ENCODE measurements at places on chromosomes 1 and 21.

DNA sequence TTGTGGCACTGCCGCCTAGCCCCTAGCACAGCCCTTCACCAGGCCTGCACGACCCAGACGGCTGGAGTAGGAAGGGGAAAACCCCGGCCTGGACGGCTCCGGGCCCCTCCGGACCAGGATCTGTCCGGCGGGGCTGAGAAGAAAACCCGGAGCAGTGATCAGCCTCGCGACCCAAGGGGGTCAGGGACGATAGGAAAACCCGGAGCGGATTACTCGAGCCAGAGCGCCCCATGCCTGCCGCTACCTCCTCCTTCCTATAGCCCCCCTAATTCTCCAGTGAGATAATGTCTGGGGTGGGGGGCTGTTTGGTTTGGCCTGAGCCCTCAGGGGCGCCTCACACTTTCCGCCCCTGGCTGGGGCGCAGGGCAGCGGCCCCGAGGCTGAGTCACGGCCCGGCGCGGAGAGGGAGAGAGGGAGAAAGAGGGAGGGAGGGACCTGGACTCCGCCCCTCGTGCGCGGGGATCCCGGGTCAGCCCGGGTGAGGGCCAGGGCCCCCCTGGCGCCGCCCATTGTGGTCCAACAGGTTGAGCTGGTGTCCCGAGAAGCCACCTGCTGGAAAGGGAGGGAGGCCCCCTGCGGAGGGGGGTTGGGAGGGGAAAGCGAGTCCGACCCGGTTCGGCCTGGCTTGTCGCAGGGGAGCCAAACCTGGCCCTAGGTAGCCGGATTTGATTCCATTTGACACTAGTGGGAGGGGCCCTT is 1.7 kb upstream of the ZBTB7B start:
- no peak for DNase-seq

- DNase-seq = no peak
These were observed 65.1 kb upstream of the RUNX3 start for GRCh38 chr1:24995140-24995539.

- no peak for DNase-seq
These were observed 38.6 kb downstream of the FMO4 start for GRCh38 chr1:171352554-171352953.

DNA sequence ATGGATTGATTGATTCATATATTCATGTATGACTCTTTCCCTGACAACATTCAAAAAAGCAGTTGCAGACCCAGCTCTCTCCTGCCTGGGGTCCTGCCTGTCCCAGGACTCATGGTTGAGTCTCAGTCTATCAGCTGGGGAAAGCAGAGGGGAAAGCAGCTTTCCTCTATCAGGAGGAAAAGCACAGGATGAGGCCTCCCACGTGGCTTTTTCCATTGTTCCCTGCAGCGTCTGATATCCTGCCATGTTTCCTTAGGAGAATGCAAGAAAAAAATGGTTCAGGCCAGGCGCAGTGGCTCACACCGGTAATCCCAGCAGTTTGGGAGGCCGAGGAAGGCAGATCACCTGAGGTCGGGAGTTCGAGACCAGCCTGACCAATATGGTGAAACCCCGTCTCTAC is 133.0 kb upstream of the VAMP3 start:
- DNase-seq = no peak

- no peak for DNase-seq
These were observed 31.4 kb upstream of the GBP6 start for GRCh38 chr1:89332461-89332860.

GRCh38 chr1:183195142-183195574 is 9.1 kb downstream of the LAMC2 start:
- DNase-seq = no peak

- no peak for DNase-seq
These were observed 35.5 kb downstream of the LRRC3 start for GRCh38 chr21:44490816-44491215.

DNA sequence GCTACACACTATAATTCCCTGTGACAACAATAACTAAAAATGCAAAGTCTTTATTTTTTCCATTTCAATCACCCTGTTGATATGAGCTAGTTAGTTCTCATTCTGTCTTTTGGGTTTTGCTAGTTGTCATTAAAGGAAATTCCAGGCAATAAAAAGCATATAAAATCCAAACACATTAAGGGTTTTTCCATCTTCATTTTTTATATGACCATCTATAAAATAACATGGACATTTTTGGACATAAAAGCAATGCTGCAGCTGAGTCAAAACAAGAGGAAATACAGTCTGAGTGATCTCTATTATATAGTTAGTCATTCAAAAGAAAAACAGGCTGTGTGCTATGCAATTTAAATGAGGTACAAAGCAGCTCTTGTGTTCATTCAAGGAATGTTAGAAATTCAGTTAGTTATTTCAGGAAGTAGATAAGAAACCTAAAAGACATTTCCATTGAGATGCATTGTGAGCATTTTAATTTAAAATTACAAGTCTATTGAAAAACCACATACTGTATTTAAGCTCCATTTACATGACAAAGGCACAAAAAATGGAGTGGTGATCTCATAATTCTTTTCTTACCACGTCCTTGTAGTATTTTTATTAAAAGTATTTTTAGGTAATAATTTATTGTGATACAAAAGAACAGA is 67.3 kb upstream of the BCL10 start:
- DNase-seq = no peak

DNA sequence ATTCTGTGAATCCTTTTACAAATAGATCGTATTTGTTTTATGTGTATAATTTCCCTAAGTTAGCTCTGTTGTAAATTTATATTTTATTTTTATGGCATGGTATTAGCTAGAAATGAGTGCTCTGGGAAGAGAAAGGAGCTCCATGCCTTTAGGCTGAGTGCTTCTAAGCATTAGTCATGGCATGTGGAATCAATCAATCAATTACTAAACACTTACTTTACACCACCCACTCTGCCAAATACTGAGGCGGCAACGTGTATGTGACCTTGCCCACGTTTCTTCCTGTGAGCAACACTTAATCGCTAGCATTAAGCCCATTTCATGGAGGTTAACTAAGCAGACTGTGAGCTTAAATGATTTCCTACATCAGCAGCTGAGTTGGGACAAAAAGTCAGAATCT is 7.2 kb upstream of the BECN2 start:
- DNase-seq = no peak

DNA sequence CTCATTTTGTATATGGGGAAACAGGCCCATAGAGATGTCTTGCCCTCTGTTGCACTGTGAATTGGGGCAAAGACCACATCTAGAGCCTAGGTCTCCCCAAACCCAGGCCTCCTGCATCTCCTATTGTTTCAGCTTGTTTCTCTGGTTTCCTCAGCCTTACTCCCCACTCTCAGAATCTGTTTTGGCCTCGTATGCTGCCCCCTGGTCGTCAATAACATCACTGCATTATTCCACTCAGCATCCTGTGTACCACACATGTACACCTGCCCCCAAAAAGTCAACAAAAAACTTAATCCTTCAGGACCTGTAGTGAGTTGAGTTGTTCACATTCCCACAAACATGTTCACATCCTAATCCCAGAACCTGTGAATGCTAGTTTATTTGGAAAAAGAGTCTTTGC is 184.8 kb downstream of the BRINP2 start:
- DNase-seq = no peak

DNA sequence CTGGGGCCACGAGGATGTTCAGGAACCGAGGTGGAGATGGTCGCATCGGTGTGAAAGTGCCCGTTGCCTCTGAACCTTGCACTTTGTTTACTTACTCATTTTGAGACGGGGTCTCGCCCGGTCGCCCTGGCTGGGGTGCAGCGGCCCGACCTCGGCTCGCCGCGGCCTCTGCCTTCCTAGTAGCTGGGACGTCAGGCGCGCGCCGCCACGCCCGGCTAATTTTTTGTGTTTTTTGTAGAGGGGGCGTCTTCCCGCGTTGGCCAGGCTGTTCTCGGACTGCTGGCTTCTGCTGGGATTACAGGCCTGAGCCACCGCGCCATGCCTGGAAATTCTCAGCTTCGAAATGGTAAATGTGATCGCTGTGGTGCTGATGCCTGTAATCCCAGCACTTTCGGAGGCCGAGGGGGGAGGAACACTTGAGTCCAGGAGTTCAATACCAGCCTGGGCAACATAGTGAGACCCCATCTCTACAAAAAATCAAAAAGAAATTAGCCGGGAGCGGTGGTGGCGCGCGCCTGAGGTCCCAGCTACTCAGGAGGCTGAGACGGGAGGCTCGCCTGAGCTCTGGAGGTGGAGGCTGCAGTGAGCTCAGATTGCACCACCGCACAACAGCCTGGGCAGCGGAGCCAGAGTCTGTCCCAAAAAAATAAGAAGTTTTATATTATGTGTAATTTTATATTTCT is 684 bp upstream of the MRPL20 start:
- DNase-seq = no peak

GRCh38 chr1:107953556-107953955 is 11.4 kb downstream of the VAV3 start:
- DNase-seq = no peak

GRCh38 chr1:183567584-183567983 is 22.7 kb downstream of the NCF2 start:
- DNase-seq = no peak

DNA sequence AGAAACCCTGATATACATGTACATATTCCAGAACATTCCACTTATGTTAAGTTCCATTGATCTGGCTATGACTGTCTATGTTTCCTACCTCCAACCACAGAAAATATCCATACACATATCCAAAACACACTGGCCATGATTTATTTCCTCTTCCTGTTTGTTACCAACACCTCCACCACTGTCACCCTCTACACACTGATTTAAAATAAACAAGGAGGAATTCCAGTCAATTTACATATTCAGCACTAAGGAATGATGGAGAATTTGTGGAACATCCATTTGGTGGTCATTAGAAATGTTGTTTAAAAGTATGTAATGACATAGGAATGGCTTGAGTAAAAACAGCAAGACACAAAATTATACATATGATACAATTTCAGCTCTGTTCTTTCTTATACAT is 5.5 kb upstream of the STX6 start:
- no peak for DNase-seq

- DNase-seq = no peak
These were observed 1.7 kb downstream of the BEST4 start for GRCh38 chr1:44786138-44786840.

GRCh38 chr1:63638471-63638870 is 45.3 kb downstream of the PGM1 start:
- no peak for DNase-seq

GRCh38 chr21:41623945-41624344 is 116.0 kb upstream of the TMPRSS2 start:
- DNase-seq = no peak

GRCh38 chr1:19373211-19374082 is 61.3 kb downstream of the SLC66A1 start:
- DNase-seq = no peak

DNA sequence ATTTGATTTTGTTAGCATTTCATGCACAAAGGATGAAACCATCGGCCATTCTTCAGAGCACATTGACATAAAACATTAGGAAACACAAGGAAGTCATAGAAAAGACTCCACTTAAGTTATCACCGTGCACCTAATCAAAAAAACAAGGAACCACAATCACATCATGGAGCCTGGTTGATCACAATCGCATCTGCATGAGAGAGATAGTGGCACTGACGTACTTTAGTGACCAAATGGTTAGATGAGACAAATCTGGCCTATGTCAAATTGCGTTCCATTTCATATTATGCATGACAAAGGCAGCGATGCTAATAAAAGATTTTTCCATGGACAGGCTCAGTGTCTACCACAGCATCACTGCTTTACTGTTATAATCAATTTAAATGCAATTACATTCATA is 571.8 kb upstream of the ADGRL2 start:
- no peak for DNase-seq

- DNase-seq = no peak
These were observed 19.7 kb downstream of the MRPS6 start for GRCh38 chr21:34093083-34093482.

- DNase-seq = no peak
These were observed 79.0 kb downstream of the GALNT2 start for GRCh38 chr1:230145953-230146476.

GRCh38 chr1:93848350-93848883 is 30.6 kb downstream of the DNTTIP2 start:
- no peak for DNase-seq

GRCh38 chr1:221753828-221754188 is 11.9 kb upstream of the DUSP10 start:
- DNase-seq = no peak

GRCh38 chr1:53575955-53576320 is 116.7 kb downstream of the DMRTB1 start:
- DNase-seq = no peak

- no peak for DNase-seq
These were observed 12.1 kb upstream of the ITPKB start for GRCh38 chr1:226751214-226751613.

DNA sequence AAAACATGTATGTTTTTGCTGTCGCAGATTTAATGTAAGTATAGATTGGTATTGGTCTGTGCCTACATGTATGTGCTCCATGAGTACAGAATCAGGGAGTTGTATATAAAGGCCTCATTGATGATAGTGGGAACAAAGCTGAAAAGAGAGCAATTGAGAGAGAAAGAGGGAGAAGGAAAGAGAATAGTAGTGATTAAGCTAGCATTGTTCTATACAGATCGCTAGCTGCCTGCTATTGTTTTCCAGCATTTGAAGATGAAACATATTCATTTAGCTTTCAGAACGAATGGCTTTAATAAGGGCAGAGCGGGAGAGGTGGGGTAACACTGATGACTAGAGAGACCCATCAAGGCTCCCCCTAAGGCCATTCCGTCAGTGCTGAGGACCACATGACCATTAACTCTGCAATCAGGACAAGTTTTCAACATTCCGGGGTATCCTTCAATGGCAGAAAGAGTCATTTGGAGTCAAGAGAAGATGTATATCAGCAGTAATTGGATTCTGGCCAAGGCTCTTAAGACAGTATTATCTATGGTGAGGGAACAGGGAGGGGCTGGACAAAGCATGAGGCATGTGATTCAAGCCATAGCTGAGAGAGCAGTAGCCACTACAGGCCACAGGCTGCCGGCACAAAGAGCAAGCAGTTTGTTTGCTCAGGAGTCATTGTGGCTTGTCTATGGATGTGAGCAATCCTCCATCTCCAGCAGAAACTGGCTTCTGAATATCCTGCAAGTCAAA is 176.5 kb downstream of the PBX1 start:
- DNase-seq = no peak

DNA sequence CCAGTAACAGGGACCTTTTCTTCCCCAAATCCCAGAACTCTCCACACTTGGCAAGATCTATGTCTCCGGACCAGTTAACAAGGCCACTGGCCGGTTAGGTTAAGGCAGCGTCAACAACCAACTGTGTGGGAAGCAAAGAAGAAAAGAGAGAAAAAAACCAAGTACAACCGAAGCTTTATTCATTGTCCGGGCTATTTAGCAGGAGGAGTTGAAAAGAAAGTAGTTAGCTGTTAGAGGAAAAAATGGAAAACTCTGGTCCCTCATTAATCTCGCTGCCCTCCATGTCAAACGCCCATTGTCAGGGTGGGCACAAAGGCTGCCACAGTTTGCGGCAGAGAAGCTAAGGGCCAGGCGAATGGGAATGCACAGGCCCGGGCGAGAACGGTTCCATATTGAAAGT is 49.3 kb upstream of the GRIK3 start:
- DNase-seq = no peak

Data from GM18507 (cell line).